ENCODE measurements at places on chromosomes 12 and 14.

- no peaks in the 10 kb centered on the region for H3K4me1 ChIP-seq
- no peaks in the 10 kb centered on the region for H3K36me3 ChIP-seq
- no peak for DNase-seq
- no peak overlapping the region for H3K4me3 ChIP-seq
Observed at GRCh38 chr12:27424631-27425230, 21.8 kb upstream of the SMCO2 start.

GRCh38 chr14:98334186-98334585, 937.8 kb downstream of the BCL11B start:
- DNase-seq: no peak
- no peaks in the 10 kb centered on the region for H3K27me3 ChIP-seq
- no peak overlapping the region for H3K4me3 ChIP-seq
- no peaks in the 10 kb centered on the region for H3K4me1 ChIP-seq
- H3K27ac ChIP-seq: no peak overlapping the region

GRCh38 chr14:69326611-69327010, 66.7 kb downstream of the GALNT16 start:
- H3K36me3 ChIP-seq: no peaks in the 10 kb centered on the region
- DNase-seq: no peak
- H3K4me3 ChIP-seq: no peak overlapping the region
- no peak overlapping the region for H3K27ac ChIP-seq

DNA sequence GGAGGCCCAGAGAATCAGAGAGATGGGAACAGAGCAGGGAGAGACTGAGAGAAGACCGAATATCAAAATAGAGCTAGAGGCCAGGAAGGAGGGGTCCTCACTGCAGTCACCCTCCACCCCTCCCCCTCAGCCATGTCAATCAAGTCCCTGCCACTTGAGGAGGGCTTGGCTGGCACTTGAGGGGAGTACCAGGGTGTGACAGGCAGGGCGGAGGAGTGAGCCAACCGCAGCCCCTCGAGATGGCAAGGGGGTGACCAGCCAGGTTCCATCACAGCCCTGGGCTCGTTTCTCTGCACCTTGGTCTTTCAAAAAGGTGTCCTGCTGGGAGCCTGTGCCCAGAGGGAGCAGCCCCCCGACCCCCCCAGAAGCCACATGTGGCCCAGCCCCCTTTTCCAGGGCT, 4.2 kb downstream of the AQP5 start:
- DNase-seq: no peak
- H3K27ac ChIP-seq: no peak overlapping the region
- H3K4me3 ChIP-seq: no peak overlapping the region
- H3K27me3 ChIP-seq: no peaks in the 10 kb centered on the region
- H3K36me3 ChIP-seq: no peaks in the 10 kb centered on the region
- H3K4me1 ChIP-seq: peaks cover 23% of the 10 kb centered on the region

DNA sequence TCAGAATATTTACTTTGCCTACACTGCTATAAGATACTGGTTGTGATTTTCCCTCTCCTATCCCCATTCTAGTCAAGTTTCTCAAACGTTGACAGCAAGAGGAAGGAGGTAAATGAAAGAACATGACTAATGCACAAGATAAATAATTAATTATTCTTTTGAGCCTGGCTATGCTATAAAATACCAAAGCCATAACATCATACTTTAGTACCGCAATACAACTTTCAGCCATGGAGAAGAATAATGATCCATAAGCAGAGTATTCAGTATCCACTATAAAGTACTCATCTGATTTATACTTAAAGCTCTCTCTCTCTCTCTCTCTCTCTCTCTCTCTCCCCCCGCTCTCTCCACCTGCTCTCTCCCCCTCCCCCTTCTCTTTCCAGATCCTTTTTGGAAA, 41.3 kb downstream of the TDG start:
- no peaks in the 10 kb centered on the region for H3K36me3 ChIP-seq
- H3K4me3 ChIP-seq: no peak overlapping the region
- no peak for DNase-seq
- H3K27ac ChIP-seq: no peak overlapping the region
- no peaks in the 10 kb centered on the region for H3K4me1 ChIP-seq

DNA sequence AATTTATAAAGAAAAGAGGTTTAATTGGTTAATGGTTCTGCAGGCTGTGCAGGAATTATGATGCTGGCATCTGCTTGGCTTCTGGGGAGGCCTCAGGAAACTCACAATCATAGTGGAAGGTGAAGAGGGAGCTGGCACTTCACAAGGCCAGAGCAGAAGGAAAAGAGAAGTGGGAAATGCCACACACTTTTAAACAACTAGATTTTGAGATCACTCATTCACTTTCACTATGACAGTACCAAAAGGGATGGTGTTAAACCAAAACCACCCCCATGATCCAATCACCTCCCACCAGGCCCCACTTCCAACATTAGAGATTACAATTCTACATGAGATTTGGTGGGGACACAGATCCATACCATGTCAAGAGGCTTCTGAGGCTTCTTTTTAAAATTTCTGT, 62.6 kb downstream of the SLC38A4 start:
- no peaks in the 10 kb centered on the region for H3K27me3 ChIP-seq
- no peaks in the 10 kb centered on the region for H3K36me3 ChIP-seq
- H3K27ac ChIP-seq: no peak overlapping the region
- H3K4me3 ChIP-seq: no peak overlapping the region
- no peak for DNase-seq

DNA sequence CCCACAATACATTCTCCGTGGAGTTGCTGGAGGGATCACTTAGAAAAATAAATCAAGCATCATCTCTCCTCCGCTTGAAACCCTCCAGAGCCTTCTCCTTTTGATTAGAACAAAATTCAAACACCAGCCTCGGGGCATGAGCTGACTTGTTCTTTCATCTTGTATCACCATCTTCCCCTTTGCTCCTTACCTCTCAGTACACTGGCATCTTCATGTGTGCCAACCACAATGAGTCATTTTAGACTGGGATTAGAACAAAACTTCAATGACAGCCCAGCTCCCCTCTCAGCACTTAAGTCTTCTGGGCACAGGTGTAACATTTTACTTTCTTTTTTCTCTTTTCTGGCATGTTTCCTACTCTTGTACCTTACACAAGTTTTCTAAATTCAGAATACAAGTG, 1159.2 kb upstream of the TMEM132C start:
- H3K36me3 ChIP-seq: no peaks in the 10 kb centered on the region
- no peak overlapping the region for H3K27ac ChIP-seq
- no peaks in the 10 kb centered on the region for H3K27me3 ChIP-seq
- H3K4me1 ChIP-seq: no peaks in the 10 kb centered on the region

DNA sequence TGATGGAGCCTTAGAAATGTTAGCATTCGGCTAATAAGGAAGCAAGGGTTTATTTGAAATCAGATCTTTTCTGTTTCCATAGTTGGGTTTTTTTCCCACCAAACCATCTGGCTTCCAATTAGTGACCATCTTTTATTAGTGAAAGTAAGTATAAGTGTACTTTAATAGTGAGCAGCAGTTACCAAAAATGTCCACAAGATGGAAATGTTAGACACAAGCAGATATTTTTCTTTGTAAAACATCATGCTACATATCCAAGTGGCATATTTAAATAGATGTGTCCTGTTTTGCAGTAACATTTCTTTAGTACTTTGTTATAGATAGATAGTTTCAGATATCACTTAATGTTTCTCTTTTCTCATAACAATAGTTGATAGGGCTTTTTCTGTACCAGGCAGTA, 28.8 kb downstream of the YEATS4 start:
- H3K36me3 ChIP-seq: no peaks in the 10 kb centered on the region
- H3K4me3 ChIP-seq: no peak overlapping the region
- no peaks in the 10 kb centered on the region for H3K27me3 ChIP-seq
- no peaks in the 10 kb centered on the region for H3K4me1 ChIP-seq
- H3K27ac ChIP-seq: no peak overlapping the region

- no peak overlapping the region for H3K27ac ChIP-seq
- H3K36me3 ChIP-seq: no peaks in the 10 kb centered on the region
- H3K4me3 ChIP-seq: no peak overlapping the region
- H3K27me3 ChIP-seq: no peaks in the 10 kb centered on the region
- DNase-seq: no peak
Observed at GRCh38 chr12:56150563-56150962, 1.8 kb upstream of the MYL6B start.

All from vagina (tissue), 2 donors.